Retinal pigment epithelial cell (primary cell): ENCODE measurements at places on chromosomes 3 and 15.

DNA sequence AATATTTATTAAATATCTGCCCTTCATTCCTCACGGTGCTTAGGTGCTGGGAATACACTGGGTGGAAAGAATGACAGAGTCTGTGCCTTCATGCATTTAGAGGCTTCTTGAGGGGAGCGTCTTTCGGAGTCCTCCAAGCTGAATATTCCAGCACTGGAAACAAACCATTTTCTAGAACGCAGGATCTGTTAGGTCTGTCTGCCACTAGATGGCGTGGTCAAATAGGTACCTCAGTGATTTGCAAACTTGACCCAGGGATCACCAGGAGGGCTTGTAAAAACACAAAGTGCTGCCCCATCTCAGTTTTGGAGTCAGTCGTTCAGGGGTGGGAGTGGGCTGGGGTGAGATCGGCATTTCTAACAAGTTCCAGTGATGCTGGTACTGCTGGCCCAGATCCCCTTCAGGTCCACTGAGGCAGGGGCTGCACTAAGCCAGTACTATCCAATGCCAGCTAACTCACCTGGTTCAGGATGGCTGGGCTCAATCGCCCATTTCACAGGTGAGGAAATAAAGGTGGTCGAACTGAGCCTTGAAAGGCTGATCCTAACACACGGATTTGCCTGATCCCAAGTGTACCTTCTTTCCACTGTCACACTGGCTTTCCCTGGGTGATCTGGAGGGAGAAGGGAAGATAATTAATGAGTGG is 14.8 kb downstream of the ARNT2 start:
- DNase-seq, result no peak

DNA sequence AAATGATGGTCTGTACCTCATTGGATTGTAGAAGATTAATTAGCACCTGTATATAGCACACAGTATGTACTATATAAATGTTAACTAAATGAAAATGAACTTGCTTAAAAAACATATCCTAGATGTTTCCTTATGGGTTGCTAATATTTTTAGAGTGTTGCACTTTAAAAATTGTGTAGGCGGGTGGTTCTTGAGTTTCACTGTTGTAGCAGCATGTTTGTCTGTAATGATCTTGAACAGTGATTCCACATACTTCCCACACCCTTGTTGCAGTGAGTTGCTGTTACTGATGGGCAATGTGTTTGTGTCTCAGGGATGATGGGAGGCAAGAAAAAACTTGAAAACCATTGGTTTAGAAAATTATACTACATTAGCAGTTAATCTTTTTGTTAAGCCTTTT is 22.0 kb downstream of the USP3 start:
- no peak for DNase-seq

- no peak for DNase-seq
Observed at GRCh38 chr3:72597756-72598195, 250.5 kb downstream of the SHQ1 start.

GRCh38 chr3:154851644-154852043 is 228.5 kb upstream of the MME start:
- DNase-seq, result no peak

DNA sequence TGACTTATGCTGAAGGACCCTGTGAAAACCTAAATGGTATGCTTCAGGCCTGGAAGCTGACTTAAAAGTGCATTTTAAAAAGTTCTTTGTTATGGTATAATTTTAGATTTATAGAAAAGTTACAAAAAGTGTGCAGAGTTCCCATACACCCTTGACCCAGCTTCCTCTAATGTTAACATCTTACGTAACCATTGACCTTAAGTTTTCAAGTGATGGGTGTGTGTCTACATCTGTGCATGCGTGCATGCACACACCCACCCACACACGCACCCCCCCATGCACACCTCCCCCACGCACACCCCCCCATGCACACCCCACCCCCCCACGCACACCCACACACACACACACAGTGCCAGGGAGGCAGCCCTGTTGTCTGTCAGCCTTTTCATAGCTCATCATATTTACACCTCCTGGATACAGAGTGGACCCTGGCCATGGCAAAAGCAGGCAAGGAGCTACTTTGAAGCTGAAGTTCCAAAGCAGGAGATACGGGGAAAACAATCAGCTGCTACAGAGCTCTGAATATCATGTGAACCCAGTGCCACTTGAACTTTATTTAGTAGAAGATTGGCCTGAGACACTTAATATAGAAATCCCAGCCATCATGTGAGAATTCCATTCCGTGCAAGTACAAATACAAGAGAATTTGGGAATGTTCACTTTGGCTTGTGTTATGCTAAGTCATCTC is 30.0 kb upstream of the TRAK1 start:
- no peak for DNase-seq

DNA sequence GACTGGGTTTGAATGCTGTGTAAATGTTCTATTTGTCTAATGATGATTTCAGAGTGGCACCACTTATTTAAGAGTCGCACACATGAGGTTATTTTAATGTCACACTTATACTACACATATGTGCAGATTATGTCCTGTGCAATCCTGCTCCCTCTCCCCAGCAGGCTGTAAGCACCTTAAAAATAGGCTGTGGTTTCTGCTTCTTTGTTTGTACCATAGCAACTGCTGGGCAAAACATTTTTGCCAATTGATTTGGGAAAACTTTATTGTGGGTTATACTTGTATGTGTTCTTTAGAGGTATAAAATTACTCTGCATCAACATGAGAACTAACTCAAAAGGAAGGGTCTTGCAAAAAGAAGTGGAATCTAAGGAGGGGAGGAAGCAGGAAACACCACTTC is 318.5 kb downstream of the NTRK3 start:
- DNase-seq, result no peak

GRCh38 chr3:16012086-16012485 is 162.4 kb upstream of the GALNT15 start:
- no peak for DNase-seq

GRCh38 chr3:153976891-153977554 is 144.2 kb upstream of the ARHGEF26 start:
- peak; percentile 10 for DNase-seq

- peak; percentile 72 for DNase-seq
Observed at GRCh38 chr3:175386630-175387029, 527.5 kb downstream of the NAALADL2 start.

DNA sequence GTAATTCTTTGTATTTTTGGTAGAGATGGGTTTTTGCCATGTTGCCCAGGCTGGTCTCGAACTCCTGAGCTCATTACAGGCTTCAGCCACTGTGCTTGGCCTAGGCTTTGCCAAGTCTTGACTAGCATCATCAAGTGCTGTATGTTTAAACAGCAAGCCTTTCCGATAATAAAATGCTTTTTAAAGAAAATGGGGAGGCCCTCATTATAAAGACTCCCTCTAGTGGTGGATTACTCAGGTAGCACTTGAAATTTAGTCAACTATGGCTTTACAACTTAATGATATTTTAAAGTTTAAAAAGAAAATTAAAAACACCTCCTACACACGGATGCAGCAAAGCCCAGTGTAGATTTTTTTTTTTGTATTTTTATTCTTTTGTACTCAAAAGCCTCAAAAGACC is 213.6 kb downstream of the GAP43 start:
- DNase-seq, result no peak

DNA sequence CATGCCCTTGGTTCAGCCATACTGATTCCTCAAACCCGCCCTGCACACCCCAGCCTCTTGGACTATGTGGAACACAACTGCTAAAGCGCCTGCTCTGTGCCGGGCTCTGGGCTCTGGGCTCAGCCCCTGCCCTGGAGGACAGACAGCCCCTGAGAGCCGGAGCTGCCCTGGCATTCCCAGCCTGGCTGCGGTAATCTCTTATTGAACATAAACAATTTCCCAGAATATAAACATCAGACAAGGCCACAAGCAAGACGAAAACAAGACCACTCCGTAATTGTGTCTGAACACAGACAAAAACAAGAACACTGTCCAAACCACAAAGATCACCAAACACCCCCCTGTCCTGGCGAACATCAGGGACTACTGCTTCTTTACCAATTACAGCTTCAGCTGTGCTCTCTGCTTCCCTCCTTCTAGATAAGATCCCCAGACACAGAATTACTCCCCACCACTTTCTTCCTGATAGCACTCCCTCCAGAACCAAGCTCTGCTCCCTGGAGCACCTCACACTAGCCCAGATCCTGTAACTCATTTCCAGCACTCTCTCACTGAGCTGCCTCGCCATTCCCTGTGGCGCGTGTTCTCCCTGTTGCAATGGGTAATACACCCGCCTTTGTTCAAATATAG is 57.1 kb upstream of the TLE3 start:
- DNase-seq, result no peak

- no peak for DNase-seq
Observed at GRCh38 chr3:29581311-29581710, 300.4 kb downstream of the RBMS3 start.

DNA sequence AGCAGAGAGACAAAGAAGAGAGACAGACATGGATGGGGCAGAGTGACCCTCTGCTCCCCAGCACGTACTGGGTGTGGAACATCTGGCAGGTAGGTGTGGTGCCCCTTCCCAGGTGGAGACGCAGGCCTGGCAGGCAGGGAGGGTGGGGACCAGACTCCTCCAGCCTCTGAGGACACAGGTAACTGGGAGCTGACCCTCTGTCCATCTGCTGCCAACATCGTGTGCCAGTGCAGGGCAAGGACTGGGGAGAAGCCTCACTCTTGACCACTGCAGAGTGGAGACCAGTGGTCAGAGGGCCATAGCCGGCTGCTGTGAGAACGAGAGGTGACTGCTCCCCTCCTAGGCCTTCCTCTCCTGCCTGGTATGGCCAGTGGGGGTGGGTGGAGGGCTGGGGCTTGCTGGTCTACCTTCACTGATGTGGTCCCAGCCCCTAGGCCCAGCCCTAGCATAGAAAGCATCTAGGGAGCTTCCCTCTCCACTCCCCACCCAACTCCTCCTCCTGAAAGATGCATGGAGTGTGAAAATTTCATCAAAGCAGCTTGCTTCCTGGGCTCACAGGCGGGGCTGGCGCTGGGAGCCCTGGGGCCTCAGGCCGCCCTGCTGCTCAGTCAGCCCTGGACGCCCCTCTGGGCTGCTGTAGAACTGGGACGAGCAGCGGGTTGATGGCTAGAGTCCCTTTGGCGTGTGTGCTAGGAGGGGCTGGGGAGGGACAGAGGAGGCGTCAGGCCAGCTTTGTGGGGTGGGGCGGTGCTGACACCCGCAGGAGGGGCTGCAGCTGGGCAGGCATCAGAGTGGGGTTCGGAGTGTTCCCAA is 90.3 kb downstream of the PLXNA1 start:
- DNase-seq, result no peak

GRCh38 chr3:63705092-63705645 is 52.7 kb downstream of the SNTN start:
- no peak for DNase-seq

GRCh38 chr3:156677536-156677935 is 3.1 kb downstream of the TIPARP start:
- DNase-seq, result no peak

GRCh38 chr3:134211797-134212196 is 38.9 kb downstream of the RYK start:
- DNase-seq, result peak; percentile 24

GRCh38 chr3:38028621-38029361 is 651 bp downstream of the PLCD1 start:
- DNase-seq, result no peak

GRCh38 chr15:92290359-92290992 is 103.2 kb upstream of the ST8SIA2 start:
- DNase-seq, result no peak

DNA sequence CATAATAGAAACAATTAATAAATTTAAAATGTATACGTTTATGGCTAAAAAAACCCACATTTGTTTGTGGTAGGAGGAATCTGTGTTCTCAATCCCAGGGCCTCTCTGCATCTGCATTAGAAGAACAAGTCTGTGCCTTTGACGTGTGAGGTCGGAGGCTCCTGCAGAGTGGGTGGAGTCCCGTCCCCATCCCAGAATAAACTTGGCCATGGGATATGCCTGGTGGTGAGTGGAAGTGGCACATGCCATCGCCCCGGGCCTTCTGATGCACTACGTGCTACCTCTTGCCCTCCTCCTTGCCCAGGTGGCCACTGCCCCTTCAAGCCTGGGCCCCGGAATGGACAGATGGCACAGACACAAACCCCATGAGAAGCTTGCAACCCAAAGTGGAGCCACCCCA is 131.1 kb upstream of the NSMCE3 start:
- DNase-seq, result no peak

DNA sequence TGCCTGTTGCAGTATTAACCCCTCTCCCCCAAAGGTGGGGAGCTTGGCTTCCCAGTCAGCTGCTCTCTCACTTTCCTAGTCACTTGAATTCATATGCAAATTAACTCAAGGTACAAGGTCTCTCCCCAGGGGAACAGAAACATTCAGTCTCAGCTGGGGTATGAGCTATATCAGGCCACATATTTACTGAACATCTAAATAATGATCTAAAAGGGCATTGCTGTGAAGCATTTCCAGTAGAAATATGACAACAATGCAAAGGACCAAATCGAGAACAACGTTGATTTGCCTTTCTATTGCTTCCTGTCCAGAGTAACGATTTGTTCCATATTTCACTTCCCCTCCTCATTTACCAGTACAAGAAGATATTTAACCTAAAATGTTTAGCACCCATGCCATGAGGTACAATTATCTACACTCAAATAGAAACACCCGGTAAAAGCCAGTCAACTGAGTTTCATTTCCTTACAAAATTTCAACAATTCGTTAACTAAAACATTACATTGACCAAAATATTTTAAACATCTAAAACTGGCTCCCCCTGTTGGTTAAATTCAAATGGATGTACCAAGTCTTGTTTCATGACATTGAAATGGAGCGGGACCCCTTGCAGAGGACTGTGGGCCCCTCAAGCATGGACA is 36.5 kb upstream of the KLHL6 start:
- DNase-seq, result no peak

DNA sequence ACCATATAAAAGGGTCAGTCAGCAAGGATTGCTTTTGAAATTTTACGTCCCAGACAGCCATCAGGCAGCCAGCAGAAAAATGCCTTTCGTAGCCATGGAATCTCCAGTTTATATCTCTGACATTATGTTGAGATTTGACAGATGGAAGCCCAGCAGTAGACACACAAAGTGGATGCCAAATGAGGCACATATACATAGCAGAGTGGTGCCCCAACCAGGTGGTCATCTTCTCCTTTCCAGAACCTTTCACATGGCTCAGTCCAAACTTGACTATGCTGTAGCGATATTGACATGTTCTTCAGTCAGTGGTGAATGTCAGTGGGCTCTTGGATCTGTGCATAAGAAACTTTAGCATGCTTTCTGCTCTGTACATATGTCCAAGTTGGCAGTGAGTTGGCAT is 123.3 kb upstream of the GBE1 start:
- no peak for DNase-seq

- DNase-seq, result no peak
Observed at GRCh38 chr15:64146885-64147681, 4.4 kb upstream of the SNX22 start.

- DNase-seq, result no peak
Observed at GRCh38 chr3:102124704-102125103, 275.4 kb downstream of the NFKBIZ start.

- DNase-seq, result no peak
Observed at GRCh38 chr15:70014860-70015490, 82.7 kb downstream of the TLE3 start.

DNA sequence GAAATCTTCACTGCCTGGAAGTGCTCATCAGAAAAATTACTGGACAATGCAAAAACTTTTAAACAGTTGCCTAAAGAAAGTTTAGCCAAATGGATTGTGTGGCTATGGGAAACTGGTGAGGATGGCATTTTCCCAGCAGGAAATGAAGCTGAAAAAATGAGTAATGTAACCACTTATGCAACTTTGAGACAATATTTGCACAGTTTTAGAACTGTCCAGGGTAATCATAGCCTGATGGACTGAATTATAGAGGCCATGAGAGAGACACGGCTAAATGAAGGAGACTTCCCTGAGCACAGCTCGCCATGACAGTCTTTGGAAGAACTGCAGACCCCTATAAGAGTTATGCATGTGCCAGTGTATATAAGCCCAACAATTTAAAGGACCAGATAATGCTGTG is 881.5 kb downstream of the VGLL3 start:
- no peak for DNase-seq

GRCh38 chr3:180827171-180827570 is 85.3 kb upstream of the FXR1 start:
- no peak for DNase-seq
